NCI-H1436 treated with DMSO at 0.1 percent for 48 hours (cell line): ENCODE measurements at places on chromosomes 6 and 20.

GRCh38 chr6:18707714-18708439 is 320.7 kb downstream of the RNF144B start:
- DNase-seq: no peak

DNA sequence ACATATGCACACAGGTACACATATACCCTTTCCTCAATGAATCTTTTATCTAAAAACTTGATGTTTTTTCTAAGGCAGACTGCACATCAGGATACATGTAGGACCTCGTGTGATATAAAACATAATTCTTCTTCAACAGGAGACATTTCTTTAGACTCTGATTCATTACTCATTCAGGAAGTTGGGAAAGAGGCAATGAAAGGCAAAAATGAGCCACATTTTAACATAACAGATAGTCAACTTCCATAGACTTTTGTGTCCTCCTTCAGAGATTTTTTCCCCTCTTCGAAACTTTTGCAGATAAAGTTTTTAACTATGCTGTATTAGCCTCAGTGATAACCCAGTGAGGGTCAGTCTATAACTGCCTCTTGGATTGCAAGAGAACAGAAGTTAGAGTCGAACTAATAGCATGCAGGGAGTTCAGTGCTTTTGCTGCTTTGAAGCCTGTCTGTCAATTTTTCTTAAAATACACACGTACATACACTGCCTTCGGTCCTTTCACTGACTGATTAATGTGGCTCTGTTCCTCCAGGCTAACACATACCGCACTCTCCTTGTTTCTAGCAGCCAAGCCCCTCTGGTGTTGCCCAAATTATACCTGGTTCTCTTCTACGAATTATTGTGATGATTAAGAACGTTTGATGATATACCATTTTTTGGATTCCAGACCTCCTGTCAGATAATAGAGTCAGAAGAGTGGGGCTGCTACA is 562.5 kb upstream of the MAP3K7 start:
- no peak for DNase-seq

DNA sequence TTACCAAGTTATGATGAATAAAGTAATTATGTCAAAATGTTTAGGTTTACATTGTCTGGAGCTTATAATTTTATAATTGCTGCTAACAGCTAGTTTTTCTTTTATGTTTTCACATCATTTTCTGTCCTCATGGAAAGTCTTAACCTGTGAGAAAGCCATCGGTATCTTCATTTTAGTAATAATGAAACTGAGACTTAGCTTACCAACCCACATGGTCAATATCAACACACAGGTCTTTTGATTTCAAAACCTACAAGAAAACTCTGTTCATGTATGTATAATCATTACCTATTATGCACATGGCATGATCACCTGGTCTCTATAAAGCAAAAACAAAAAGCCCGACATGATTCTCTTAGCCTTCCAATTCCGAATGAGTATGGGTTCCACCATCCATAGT is 61.9 kb downstream of the KCNQ5 start:
- no peak for DNase-seq

GRCh38 chr6:169986171-169986847 is 234.9 kb downstream of the ERMARD start:
- DNase-seq: no peak

- no peak for DNase-seq
These were observed 63.7 kb downstream of the JPH2 start for GRCh38 chr20:44123251-44123650.

GRCh38 chr6:138161088-138161337 is 726 bp upstream of the ARFGEF3 start:
- DNase-seq: no peak
